IMR-90 (cell line): ENCODE measurements at places on chromosomes 3 and 15. TPM values are rescaled to one million over a fixed set of nuclear protein-coding genes. Genes with fewer than 3 reads are reported as not detected.

The BSN gene
- under 0.01 TPM in 2 replicates for total RNA-seq

The SLC9C1 gene
- not detected in 2 replicates for total RNA-seq

The TOP2B gene
- total RNA-seq, result 53.4 and 115 TPM in 2 replicates

The FBXW12 gene
- total RNA-seq, result not detected in 2 replicates

The ATP8B4 gene
- 0.54 and 0.56 TPM in 2 replicates for total RNA-seq

The PAK6 gene
- not detected in 2 replicates for total RNA-seq

The ROPN1 gene
- total RNA-seq, result 0.18 TPM in 1 of 2 replicates, not detected in the other

The KBTBD8 gene
- 8.6 and 15.0 TPM in 2 replicates for total RNA-seq

DNA sequence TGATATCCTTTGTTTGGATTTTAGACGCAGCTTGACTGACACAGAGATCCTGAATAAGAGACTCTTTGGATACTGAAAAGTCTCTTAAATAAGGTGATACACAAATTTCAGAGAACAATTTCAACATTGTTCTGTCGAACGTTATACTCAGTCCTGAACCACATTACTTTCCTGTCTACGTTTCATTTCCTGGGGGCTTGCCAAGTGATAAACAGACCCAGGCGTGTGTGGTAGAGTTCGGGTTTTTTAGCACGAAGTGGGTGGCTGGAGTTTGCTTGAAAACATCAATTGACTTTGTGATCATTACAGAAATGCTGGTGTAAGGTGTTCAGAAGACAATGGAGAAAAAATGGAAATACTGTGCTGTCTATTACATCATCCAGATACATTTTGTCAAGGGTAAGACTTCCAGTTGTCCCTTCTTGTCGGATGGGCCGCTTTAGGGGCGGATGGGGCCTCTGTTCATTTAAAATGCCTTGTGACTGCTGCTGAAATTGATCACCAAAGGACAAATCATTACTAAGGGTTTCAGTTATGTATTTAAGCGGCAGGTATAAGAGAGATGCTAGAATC lies at the start of gene CD96:
TSS of gene CD96 (plus strand) at position 287 of the 573 bp plus-strand sequence. CDS start at position 339, 52 bp downstream.
- peak; percentile 65 for DNase-seq

DNA sequence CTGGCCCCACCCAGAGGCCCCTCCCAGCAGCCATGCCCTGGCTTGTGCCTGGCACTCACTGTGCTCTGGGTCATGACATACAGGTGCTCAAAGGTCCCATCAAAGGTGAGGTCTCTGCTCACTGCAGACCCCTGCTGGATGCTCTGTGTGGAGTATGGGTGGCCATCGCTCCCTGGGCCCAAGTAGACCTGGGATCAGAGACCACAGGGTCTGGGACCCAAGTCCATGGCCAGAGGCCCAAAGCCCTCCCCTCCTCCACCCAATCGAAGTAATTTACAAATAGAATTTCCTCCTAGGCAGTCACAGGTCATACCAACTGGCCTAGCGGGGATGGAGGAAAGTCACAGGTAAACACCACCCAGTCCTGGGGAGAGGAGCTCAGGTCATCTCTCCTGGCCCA lies 7.6 kb downstream of the PLXNB1 start:
- DNase-seq, result no peak

- peak; percentile 90 for DNase-seq
Observed at GRCh38 chr3:149466192-149466591, 8.3 kb upstream of the TM4SF4 start.

GRCh38 chr3:145650170-145650569 lies 510.8 kb downstream of the PLOD2 start:
- DNase-seq, result no peak
